Heart right ventricle (tissue), 16 donors: ENCODE measurements at places on chromosomes 5 and 9. TPM values are rescaled to one million over a fixed set of nuclear protein-coding genes. Genes with fewer than 3 reads are reported as not detected.
A peak's percentile ranks its signal among the peaks of the same experiment; 100 is the strongest.

The CCDC180 gene
- total RNA-seq, result 2.8 TPM

The PCA3 gene
- total RNA-seq, result not detected

The PGM5 gene
- 216 TPM for total RNA-seq

The OR1K1 gene
- not detected for total RNA-seq

DNA sequence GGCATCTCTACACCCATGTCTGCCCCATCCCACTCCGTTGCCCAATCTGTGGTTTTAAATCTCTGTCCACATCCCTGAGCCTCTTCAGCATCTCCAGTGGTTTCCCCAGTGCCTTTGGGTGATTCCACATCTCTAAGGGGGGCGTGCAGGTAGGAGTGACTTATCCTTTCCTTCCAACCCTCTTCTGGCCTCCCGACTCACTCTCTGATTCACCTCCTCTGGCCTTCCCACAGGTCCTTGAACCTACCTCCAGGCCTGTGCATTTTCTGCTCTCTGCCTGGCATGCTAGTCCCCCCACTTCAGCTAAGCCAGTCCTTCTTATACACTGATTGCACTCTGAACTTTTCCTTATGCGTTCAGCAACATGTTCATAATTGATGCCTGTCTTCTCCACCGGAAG is 99.0 kb downstream of the RALGPS1 start:
- H3K27me3 ChIP-seq, result no peaks in the 10 kb centered on the region
- no peak overlapping the region for H3K27ac ChIP-seq
- H3K36me3 ChIP-seq, result no peaks in the 10 kb centered on the region
- no peak overlapping the region for H3K4me3 ChIP-seq
- H3K4me1 ChIP-seq, result no peaks in the 10 kb centered on the region

DNA sequence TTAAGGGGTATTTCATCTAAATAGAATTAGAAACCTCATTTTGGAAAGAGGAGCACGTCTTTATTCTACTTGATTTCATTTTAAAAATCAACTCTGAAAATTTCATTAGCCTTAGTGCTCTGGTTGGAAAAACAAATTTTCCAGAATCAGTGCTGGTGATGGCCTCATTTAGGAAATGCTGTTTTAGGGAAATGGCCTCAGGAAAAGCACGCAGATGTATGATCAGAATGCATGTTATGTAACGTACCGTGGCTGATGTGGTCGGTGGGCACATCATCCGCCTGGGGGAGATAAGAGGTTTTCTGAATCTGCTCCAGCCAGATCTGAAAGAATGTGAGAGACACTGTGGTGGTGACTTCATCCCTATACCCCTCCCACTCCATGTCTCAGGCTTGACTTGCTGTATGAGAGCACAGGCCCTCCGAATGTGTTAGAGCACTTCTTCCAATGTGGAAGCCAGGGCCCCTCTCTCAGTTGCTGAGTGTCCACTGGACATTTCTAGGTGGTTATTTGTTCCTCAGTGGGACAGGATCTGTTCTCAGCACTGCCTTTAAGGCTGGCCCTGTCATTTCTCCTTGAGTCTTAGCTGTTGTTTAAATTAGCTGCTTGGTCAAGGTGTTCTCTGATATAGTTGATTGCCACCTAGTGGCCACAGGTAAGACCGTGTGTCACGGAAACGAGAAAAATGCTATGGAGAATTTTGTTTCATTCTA is 96.5 kb downstream of the ARHGAP26 start:
- no peaks in the 10 kb centered on the region for H3K36me3 ChIP-seq
- no peak overlapping the region for H3K4me3 ChIP-seq
- H3K27ac ChIP-seq, result no peak overlapping the region
- peaks cover 63% of the 10 kb centered on the region for H3K4me1 ChIP-seq
- H3K27me3 ChIP-seq, result no peaks in the 10 kb centered on the region

The MELK gene
- not detected for total RNA-seq

DNA sequence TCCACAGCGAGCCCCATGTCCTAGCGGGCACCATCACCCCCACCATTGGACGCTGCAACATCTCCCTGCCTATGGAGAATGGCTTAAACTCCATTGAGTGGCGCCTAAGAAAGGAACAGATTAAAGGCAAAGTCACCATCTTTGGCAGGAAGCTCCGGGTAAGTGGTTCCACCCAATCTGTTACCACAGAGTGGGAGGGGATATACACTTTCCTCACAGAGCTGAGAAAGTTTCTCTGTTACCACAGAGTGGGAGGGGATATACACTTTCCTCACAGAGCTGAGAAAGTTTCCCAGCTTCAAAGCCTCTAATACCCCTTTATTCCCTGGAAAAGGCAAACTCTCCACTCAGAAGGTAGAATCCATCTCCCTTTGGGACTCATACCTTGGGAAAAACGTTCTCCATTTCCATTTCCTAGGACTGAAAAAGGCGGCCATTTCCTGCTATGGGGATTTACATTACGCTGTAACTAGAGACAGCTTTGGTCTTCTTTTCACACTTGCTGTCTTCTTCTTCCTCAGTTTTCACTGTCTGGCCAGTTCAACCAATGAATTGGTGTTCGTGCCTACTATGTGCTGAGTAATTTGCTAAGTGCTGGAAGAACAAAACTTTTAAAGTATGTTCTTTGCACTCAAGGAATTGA is 63.4 kb upstream of the WWC1 start:
- H3K4me1 ChIP-seq, result peaks cover 53% of the 10 kb centered on the region
- DNase-seq, result no peak
- H3K4me3 ChIP-seq, result no peak overlapping the region
- no peaks in the 10 kb centered on the region for H3K36me3 ChIP-seq
- H3K27ac ChIP-seq, result no peak overlapping the region
- no peaks in the 10 kb centered on the region for H3K27me3 ChIP-seq

DNA sequence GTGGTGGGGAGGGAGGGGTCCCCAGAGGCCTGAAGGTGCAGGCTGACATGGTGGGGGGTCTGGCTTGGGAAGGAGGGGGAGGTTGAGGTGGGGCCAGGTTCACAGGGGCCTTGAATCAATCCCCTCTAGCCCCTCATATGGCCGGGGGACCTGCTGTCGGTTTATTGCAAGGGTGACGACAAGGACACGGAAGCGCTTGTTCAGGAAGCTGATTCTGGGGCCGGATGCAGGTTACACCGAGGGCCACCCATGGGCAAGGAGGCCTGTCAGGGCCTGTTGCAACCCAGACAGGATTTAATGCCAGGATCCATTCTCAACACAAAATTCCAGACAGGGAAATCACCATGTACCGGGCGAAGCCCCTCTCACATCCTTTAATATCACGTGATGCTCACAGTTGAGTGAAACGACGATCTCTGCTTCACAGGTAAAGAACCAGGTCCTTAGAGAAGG is 41.6 kb upstream of the SYNPO start:
- no peaks in the 10 kb centered on the region for H3K27me3 ChIP-seq
- no peak overlapping the region for H3K4me3 ChIP-seq
- H3K4me1 ChIP-seq, result peaks cover 94% of the 10 kb centered on the region
- H3K27ac ChIP-seq, result peak overlapping the region; percentile 75

DNA sequence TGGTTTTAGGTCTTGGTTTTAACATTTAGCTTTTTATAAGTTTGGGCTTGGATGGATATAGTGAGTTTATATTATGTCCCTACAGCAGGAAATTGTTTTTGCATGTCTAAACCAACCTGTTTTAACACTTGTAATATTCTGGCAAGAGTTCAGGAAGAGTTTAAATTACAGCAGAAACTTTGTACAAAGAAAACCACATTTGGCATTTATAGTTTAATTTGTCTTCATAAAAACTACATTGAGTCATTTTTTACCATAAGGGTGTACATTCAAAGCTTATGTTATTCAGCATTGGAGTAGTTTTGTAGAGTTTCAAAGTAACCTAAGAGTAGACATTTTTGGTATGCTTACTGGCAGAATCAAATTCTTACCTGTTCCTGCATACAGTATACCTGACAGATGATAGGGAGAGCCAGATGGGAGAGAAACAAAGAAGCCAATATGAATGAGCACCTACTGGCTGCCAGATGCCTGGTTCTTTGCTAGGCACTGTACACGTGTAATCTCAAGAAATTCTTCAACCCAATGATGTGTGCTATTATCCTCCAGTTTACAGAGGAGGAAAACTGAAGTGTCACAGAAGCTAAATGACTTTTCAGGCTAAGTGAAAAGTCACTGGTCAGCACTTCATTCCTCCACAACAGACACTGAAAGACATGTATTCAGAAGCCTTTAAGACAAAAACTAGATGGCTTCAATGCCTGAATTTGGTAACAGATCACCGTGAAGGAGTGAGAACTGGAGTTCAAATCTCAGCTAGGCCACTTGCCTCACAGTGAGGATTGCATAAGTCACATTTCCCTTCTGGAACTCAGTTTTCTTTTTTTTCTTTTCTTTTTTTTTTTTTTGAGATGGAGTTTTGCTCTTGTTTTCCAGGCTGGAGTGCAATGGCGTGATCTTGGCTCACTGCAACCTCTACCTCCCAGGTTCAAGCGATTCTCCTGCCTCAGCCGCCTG is 25.9 kb upstream of the ECM2 start:
- H3K4me1 ChIP-seq, result no peaks in the 10 kb centered on the region
- H3K36me3 ChIP-seq, result no peaks in the 10 kb centered on the region
- no peak overlapping the region for H3K4me3 ChIP-seq
- no peak overlapping the region for H3K27ac ChIP-seq
- no peaks in the 10 kb centered on the region for H3K27me3 ChIP-seq

The OTP gene
- total RNA-seq, result not detected

DNA sequence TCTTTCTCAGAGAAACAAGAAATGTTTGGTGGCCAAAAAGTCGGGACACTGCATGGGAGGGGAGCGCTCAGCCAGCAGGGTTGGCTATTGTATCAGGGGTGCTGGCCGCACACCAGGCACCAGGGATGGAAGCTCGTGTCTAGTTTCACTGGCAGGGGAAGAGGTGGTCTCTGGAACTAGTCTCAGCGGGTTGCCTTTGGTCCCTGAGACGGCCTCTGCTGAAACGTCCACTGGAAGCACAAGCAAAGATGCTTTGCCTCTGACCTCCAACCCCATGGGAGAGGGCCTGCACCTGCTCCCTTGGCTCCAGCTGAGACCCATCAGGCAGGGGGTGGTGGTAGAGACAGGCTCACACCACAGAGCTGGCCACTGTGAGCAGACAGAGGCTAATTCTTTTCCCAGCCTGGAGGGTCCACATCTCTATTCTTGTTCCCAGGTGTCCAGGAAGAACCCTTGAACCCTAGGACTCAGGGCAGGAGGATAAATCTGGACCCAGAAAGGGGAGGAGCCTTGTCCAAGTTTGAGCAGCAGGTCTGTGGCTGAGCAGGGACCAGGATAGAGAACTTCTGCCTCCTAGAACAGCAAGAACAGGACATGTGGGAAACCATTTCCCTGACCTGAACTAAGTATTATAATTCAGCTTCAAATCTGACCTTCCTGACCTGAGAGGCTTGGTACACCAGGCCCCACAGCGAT is 102.6 kb downstream of the RGS3 start:
- DNase-seq, result no peak
- peaks cover 81% of the 10 kb centered on the region for H3K4me1 ChIP-seq
- peak overlapping the region; percentile 22 for H3K4me3 ChIP-seq
- peak overlapping the region; percentile 86 for H3K27ac ChIP-seq
- no peaks in the 10 kb centered on the region for H3K36me3 ChIP-seq
- H3K27me3 ChIP-seq, result no peaks in the 10 kb centered on the region

GRCh38 chr9:79210541-79211243 is 361.1 kb upstream of the TLE4 start:
- H3K36me3 ChIP-seq, result no peaks in the 10 kb centered on the region
- H3K4me1 ChIP-seq, result no peaks in the 10 kb centered on the region
- H3K27ac ChIP-seq, result no peak overlapping the region

The TRPM6 gene
- 0.13 TPM for total RNA-seq

GRCh38 chr5:142000704-142001484 is 11.9 kb downstream of the GNPDA1 start:
- no peak overlapping the region for H3K4me3 ChIP-seq
- no peaks in the 10 kb centered on the region for H3K27me3 ChIP-seq
- H3K36me3 ChIP-seq, result peaks cover 11% of the 10 kb centered on the region
- DNase-seq, result no peak
- H3K27ac ChIP-seq, result no peak overlapping the region

GRCh38 chr9:76676857-76677256 is 87.4 kb upstream of the PCA3 start:
- no peaks in the 10 kb centered on the region for H3K36me3 ChIP-seq
- no peak overlapping the region for H3K4me3 ChIP-seq
- no peak overlapping the region for H3K27ac ChIP-seq
- no peaks in the 10 kb centered on the region for H3K4me1 ChIP-seq
- H3K27me3 ChIP-seq, result no peaks in the 10 kb centered on the region

- no peaks in the 10 kb centered on the region for H3K27me3 ChIP-seq
- H3K4me3 ChIP-seq, result no peak overlapping the region
- no peak for DNase-seq
- no peak overlapping the region for H3K27ac ChIP-seq
- H3K36me3 ChIP-seq, result peaks cover 99% of the 10 kb centered on the region
Observed at GRCh38 chr9:99143655-99144054, 38.7 kb downstream of the TGFBR1 start.

The LCN2 gene
- total RNA-seq, result not detected

DNA sequence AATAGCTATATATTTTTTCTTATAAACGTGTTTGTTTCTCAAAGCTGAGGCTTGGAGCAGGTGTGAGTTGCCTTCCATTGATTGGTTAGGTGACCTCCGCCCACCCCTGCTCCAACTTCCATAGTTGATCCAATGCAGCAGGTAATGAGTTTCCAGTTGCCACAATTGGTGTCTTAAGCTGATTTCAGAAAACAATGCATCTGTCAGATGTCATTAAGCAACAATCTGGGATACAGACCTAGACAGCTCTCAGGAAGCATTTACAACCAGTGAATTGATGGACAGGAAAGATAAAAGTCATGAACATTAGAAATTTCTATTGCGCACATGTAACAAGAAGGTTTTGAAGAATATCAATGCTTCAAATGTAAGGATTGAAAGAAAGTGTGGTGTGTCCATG is 510.5 kb downstream of the SEMA5A start:
- no peak overlapping the region for H3K27ac ChIP-seq
- DNase-seq, result no peak
- no peaks in the 10 kb centered on the region for H3K27me3 ChIP-seq
- H3K4me1 ChIP-seq, result peaks cover 6% of the 10 kb centered on the region
- H3K4me3 ChIP-seq, result no peak overlapping the region

The FAM120AOS gene
- 31.8 TPM for total RNA-seq

The FGF18 gene
- 11.2 TPM for total RNA-seq
